ENCODE measurements at places on chromosomes 6 and 20.

- no peak for DNase-seq
Observed at GRCh38 chr20:44400970-44401769, 45.7 kb downstream of the HNF4A start.

- no peak for DNase-seq
Observed at GRCh38 chr6:115319823-115320222, 740.9 kb downstream of the FRK start.

- DNase-seq, result no peak
Observed at GRCh38 chr6:94639564-94639963, 937.8 kb upstream of the MANEA start.

- peak; percentile 83 for DNase-seq
Observed at GRCh38 chr6:27894839-27895762, 17.1 kb downstream of the OR2B2 start.

GRCh38 chr6:27156874-27157458 lies 90.5 kb upstream of the PRSS16 start:
- no peak for DNase-seq

Measured in NCI-H345 (cell line).